NCI-H2107 (cell line): ENCODE measurements at places on chromosomes 1 and 21.

GRCh38 chr21:37249112-37249904 is 17.8 kb downstream of the VPS26C start:
- no peak for DNase-seq

- DNase-seq: no peak
Measured at GRCh38 chr1:119917304-119918055, 21.2 kb upstream of the ADAM30 start.

DNA sequence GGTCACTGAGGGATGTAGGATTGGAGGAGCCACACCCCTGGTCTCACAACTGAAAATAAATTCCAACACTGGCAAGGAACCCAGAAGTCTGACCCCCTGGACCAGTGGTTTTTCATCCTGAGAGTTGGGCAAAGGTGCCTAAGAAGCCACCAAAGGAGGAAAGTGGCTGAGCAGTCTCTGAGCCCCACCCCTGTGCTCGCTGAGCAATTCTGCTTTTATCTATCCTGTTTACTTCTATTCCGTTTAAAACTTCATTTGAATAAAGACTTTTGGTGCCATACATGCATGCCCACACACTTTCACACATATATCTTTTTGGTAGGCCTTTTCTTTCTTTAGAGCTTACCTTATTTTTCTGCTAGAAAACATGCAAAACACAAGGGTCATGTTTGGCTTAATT is 13.9 kb upstream of the CD53 start:
- DNase-seq: no peak

DNA sequence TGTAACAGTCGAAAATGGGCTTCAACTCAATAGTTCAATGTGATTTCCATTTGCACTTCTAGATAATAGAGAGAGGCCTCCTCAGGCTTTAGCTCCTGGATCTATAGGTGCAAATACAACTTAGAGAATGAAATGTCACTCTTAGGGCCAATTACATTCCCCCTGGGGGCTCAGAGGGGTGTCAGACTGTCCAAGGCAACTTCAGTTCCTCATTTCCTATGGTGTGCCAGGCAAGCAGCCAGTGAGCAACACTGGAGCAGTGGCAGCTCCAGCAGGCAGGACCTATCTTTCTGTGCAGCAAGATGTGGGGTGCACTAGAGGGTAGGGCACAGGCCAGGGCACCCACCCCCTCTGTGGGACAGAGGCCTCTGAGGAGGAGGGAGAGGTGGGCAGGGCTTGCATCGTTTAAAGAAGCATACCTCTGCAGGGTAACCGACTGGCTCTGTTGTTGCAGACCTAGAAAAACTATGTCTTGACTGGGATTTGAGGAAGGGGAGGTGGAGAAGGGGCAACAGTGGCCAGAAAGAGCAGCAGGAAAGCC is 97.3 kb downstream of the SUSD4 start:
- DNase-seq: no peak

GRCh38 chr1:3483801-3484444 is 29.5 kb downstream of the ARHGEF16 start:
- DNase-seq: no peak

GRCh38 chr1:165674599-165674998 is 23.8 kb downstream of the ALDH9A1 start:
- DNase-seq: no peak

DNA sequence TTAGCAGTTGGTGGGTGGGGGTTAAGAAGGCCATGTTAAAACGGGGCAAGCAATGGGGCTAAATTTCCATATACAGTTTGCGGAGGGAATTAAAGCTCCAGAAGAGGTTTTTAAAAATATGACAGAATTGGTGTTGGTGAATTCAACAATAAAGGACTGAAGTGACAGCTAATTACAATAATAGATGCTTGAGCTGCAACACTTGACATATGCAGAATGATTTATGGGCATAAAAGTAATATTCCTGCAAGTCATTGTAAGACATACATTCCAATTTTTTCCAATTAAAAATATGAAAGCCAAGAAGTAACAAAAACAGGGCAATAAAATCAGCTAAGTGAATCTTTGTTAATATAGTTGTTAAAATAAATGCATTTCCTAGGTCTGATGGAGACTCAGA is 202.2 kb upstream of the MAP1LC3C start:
- DNase-seq: no peak

DNA sequence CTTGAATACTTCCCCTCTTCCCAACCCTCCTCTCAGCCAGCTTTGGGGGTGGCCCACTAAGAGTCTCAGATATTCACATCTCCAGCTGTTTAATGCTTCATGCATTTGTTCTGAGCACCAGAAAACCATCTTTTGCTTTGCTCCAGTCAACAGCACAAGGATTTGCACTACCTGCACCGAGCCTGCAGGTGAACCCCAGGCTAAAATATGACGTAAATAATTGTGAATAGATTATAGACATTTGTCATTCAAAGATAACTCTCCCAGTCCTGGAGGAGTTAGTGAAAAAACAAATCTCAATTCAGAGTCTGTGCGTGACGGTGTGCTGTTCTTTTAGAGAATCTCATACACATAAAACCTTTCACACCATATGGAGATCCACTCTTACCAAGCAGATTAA is 7.4 kb downstream of the CD247 start:
- no peak for DNase-seq

DNA sequence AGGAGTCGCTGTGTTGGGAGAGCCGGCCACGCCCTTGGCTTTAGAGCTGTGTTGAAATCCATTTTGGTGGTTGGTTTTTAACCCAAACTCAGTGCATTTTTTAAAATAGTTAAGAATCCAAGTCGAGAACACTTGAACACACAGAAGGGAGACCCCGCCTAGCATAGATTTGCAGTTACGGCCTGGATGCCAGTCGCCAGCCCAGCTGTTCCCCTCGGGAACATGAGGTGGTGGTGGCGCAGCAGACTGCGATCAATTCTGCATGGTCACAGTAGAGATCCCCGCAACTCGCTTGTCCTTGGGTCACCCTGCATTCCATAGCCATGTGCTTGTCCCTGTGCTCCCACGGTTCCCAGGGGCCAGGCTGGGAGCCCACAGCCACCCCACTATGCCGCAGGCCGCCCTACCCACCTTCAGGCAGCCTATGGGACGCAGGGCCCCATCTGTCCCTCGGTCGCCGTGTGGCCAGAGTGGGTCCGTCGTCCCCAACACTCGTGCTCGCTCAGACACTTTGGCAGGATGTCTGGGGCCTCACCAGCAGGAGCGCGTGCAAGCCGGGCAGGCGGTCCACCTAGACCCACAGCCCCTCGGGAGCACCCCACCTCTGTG is 4.7 kb downstream of the C1orf35 start:
- DNase-seq: no peak

- no peak for DNase-seq
Measured at GRCh38 chr1:28281608-28282425, 22.5 kb downstream of the SESN2 start.

DNA sequence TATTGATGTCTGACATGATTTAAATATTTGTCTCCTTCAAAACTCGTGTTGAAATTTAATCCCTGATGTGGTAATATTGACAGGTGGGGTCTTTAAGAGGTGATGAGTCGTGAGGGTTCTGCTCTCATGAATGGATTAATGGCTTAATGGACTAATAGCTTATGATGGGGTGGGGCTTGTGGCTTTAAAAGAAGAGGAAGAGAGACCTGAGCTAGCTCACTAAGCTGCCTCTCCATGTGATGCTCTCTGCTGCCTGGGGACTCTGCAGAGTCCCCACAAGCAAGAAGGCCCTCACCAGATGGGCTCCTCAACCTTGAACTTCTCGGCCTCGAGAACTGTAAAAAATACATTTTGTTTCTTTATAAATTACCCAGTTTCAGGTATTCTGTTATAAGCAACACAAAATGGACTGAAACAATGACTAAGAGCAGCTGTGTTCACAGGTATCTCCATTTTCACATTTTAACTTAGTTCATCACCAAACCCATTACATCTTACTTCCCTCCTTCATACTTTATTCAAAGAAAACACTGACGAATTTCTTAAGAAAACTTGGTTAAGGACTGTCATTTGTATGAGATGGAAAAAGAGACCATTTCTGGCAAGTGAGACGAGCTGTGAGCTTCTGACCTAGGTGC is 12.1 kb upstream of the AIM2 start:
- DNase-seq: no peak

GRCh38 chr21:29184037-29184436 is 53.6 kb downstream of the MAP3K7CL start:
- DNase-seq: no peak

DNA sequence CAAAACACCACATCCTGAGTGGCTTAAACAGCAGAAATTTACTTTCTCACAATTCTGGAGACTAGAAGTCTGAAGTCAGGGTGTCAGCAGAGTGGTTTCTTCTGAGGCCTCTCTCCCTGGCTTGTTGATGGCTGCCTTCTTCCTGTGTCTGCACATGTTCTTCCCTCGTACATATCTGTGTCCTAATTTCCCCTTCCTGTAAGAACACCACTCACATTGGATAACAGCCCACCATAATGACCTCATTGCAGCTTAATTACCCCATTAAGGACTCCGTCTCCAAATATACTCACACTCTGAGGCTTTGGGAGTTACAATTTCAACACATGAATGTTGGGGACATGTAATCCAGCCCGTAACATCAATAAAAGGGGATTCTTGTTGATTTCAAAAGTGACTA is 23.4 kb downstream of the C8A start:
- DNase-seq: no peak

- no peak for DNase-seq
Measured at GRCh38 chr1:229247871-229248270, 23.0 kb upstream of the RAB4A start.

DNA sequence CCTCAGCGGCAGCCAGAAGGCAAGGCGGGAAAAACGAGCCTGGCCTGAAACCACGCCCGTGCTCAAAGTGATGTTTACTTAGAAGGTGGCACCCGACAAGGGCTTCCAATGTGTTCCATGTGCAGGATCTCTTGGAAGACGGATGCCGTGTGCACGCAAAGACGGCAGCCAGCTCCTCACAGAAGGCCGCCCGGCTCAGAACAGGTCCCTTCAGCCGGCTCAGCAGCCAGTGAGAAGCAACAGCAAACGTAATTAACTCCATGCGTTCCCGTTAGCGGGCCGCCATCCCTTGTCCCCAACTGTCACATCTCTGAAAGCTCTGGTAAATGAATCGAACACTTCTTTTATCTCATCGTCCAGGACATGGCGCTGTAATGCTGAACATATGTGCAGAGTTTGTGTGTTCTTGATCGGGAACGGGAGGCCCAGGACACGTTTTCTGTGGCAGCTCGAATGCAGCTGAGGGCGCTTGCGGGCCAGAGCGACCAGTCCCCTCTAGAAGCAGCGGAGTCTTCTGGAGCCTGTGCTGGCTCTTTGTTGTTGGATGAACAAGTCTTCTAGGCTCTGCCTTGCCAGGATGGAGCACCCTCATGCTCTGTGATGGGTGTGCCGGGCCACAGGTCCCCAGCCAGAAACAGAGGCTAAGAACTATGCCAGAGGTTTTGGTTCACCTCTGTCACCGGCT is 94.6 kb upstream of the ARHGEF16 start:
- no peak for DNase-seq

- DNase-seq: no peak
Measured at GRCh38 chr1:206971029-206971655, 882 bp upstream of the FCAMR start.

DNA sequence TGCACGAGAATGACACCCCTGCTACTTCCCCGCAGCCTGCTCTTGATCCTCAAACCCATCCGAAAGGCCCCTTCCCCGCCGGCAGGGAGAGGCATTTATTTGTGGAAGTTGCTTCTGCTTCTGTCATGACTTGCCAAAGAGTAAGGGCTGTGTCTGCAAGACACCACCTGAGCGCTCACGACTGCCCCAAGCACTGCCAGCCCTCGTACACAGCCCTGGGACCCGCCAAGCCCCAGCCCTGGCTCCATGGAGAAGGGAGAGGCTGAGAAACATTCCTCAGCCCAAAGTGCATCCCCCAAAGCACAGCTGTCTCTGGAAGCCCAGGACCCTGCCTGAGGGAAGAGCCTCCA is 6.3 kb upstream of the TPRG1L start:
- DNase-seq: no peak

DNA sequence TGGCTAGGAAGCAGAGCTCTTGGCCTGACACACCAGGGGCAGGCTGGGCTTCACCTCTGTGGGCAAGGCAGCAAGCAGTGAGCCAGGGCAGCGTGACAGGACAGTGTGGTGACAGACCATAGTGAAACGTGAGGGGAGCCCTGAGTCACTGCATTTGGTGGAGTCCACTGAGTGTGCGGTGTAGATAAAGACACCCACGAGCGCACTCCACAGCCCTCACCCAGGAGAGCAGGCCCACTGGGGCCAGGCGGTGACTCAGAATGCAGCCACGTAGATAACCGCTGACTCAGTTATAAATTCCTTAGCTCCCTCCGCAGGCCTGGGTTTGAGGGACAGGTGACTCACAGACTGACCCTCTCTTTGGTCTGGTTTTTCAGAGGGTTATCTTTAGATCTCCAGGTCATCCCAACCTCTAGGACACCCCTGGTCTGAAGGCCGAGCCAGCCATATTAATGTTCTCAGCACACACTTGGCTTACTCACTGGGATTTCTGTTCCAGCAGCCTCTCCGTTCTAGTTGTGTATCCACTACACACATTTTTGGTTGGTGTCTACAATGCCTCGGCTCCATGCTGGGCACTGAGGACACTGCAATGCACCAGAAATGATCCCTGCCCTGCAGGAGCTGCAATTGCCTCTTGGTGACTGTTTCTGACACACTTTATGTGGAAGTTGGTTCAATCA is 90.2 kb upstream of the TSPAN2 start:
- no peak for DNase-seq

DNA sequence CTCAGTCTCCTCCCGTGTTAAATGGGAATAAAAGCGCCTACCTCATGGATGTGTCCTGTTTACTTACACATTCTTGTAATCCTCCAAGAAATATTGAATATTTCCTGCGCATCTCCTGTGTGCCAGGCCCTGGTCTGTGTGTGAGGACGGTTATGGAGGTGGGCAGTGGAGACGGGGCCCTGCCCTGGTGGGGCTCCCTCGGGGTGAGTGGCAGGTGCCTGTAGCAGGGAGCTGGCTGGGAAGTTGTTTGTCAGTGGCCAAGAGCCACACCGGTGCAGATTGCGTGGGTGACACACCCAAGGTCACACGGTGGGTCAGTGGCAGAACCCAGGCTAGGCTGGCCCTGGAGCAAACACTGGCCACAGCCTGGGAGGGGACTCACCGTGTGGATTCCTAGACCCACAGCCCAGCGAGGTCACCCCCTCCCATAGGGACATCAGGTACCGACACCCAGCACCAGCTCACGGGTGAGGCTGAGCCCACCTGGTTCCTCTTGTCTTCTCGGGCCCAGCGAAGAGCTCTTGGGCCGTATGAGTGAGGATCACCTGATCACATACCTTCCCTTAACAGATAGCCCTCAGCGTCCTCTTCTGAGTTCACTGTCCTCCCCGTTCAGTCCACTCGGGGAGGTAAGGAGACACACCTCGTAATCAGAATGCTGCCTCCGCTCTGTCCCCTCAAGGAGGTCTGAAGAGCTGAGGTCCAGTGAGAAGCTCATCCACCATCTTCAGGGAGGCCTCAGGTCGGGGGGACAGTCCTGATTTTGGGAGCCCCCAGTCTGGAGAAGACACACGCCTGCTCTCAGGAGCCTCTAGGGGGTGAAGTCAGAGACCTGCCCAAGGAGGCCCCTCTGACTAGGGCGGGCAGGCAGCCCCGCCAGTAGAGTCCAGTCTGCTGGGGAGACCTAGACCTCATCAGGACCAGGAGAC is 349.6 kb downstream of the MATN1 start:
- no peak for DNase-seq

- no peak for DNase-seq
Measured at GRCh38 chr1:37794372-37795339, 1.0 kb downstream of the MANEAL start.

- peak; percentile 37 for DNase-seq
Measured at GRCh38 chr1:175763797-175764196, 20.4 kb upstream of the TNR start.

GRCh38 chr1:192792628-192793027 is 16.2 kb upstream of the RGS2 start:
- DNase-seq: no peak

- peak; percentile 51 for DNase-seq
Measured at GRCh38 chr1:116257341-116257767, 115.7 kb upstream of the ATP1A1 start.
